Stimulated activated CD4-positive, alpha-beta T cell treated with anti-CD3 and anti-CD28 coated beads, Interleukin-12 subunit alpha, Interleukin-12 subunit beta, amount 100 ng/mL, for 48 hours (primary cell): ENCODE measurements at places on chromosomes 5 and 9.

DNA sequence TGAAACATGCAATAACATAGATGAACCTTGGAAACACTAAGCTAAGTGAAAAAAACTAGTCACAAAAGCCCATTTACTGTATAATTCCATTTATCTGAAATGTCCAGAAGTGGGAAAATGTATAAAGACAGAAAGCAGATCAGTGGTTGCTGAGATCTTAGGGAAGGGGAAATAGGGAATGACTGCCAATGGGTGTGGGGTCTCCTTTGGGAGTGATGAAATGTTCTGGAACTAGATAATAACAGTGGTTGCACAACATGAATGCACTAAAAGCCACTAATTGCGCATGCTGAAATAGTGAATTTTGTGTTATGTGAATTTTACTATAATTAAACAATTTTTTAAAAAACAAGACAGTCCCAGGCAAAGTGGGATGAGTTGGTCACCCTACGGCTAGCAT, 472.8 kb downstream of the CCDC171 start:
- no peak for DNase-seq

DNA sequence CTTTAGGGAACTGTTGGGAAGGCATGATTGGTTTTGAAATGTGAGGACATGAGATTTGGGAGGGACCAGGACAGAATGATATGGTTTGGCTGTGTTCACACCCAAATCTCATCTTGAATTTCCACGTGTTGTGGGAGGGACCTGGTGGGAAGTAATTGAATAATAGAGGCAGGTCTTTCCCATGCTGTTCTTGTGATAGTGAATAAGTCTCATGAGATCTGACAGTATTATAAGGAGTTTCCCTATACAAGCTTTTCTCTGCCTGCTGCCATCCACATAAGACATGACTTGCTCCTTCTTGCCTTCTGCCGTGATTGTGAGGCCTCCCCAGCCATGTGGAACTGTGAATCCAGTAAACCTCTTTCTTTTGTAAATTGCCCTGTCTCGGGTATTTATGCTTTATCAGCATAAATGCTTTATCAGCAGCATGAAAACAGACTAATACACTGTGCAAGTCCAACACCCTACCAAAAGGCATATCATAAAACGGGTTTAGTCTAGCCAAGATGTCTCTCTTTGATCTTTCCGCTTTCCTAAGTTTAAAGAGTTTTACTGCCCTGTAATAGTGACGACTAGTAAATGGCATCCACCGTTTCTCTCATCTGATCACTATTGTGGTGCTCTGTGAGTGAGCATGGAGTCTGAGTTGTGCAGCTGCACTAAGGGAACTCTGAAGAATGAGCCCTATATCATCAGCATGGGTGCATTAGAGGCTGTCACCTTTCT, 12.9 kb upstream of the ZNF782 start:
- DNase-seq, result no peak

DNA sequence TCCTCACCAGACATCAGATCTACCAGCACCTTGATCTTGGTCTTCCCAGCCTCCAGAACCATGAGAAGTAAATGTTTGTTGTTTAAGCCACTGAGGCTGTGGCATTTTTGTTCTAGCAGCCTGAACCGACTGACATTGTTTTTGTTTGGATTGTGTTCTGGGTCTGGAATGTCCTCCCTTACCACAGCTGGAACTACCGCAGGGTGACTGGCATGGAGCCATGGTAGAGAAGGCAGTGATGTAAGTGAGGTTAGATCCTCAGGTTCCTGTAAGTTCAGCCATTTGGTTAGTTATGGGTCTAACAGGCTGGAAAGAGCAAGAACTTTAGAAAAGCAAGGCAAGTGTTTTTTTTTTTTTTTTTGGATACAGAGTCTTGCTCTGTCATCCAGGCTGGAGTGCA, 209.3 kb downstream of the DAB2IP start:
- no peak for DNase-seq

DNA sequence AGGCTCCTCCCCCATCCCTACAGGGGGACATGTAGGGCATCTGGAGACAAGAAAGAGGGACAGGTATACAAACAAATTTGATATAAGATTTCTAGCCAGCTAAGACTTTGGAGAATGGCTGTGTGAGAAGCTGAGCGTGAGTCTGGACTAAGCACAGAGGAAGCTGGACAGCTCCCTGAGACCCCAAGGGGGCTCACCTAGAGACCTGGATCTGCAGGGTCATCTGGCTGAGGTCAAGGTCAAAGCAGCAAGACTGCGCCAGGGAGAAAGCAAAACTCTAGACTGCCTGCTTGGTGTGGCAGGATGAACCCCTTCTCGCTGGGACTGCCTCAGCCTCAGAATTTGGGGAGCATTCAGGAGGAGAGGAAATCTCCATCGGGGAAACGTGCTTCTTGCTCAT, 8.0 kb upstream of the GSN start:
- no peak for DNase-seq

GRCh38 chr5:139394654-139395566, at the start of gene PROB1:
Gene PROB1 (minus strand): TSS chr5:139395104. CDS start chr5:139395081, 23 bp downstream.
- DNase-seq, result no peak

- DNase-seq, result no peak
These were observed 28.2 kb downstream of the C9orf152 start for GRCh38 chr9:110179734-110180133.

DNA sequence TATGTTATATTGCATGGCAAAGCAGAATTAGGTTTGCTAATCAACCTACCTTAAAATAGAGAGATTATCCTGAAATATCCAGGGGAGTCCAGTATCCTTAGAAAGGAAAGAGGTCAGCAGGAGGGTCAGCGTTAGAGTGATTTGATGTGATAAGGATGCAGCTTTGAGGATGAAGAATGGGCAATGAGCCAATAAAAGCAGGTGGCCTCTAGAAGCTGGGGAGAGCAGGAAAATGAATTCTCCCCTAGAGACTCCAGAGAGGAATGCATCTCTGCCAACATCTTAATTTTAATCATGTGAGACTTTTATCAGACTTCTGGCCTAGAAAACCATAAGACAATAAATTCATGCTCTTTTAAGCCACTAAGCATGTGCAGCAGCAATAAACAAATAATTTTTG, 65.7 kb upstream of the SYK start:
- DNase-seq, result no peak

GRCh38 chr5:107604146-107604910, 66.4 kb downstream of the EFNA5 start:
- DNase-seq, result no peak

DNA sequence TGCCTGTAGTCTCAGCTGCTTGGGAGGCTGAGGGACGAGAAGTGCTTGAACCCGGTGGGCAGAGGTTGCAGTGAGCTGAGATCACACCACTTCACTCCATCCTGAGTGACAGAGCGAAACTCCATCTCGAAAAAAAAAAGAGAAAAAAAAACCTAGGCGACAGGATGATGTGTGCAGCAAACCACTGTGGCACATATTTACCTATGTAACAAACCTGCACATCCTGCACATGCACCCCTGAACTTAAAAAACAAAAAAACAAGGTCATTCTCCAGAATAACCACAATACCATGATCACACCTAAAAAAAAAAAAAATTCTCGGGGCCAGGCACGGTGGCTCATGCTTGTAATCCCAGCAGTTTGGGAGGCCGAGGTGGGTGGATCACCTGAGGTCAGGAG, 7.5 kb upstream of the DOLPP1 start:
- no peak for DNase-seq
